Natural killer cell (primary cell): ENCODE measurements at places on chromosomes 11 and 22. TPM values are rescaled to one million over a fixed set of nuclear protein-coding genes. Genes with fewer than 3 reads are reported as not detected.

GPHA2 gene
- total RNA-seq: not detected

DNA sequence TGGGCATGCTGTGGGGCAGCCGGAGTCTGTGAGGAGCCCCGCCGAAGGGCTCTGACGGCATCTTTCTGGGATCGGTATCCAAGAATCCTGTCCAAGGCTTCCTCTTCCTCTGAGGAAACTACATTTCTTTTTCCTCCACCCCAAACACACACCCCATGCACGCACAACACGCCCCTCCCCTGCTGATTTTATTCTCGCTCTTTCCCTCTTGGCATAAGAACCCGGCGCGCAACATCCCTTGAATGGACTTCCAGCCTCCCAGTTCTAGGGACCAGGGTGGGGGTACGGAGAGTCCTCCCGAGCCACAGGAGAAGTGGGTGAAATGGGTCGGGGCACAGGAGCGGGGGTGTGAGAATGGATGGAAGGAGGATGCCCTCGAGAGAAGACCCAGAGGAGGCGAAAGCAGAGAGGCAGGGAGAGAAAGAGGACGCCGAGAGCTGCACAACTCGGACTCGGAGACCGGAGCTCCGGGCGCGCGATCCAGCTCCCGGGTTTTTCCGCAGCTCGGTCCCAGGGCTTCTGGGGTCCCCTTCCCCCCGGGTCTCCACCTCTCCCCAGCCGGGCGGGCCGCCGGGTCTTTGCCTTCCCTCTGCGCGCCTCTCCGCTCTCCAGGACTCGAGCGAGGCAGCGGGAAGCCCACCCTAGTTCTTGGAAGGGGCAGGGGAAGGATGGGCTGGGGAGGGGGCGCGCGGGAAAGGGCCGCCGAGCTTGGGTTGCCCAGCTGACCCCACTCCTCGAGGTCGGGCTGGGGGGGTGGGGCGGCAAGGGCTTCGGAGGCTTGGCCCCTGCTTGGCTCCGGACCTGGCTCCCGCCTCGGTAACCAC lies 1.5 kb upstream of the LARGE1 start:
- peaks cover 18% of the 10 kb centered on the region for H3K27me3 ChIP-seq
- H3K4me3 ChIP-seq: peak overlapping the region; percentile 62
- H3K36me3 ChIP-seq: no peaks in the 10 kb centered on the region

- H3K4me3 ChIP-seq: no peak overlapping the region
- no peak overlapping the region for H3K27ac ChIP-seq
- peaks cover 5% of the 10 kb centered on the region for H3K4me1 ChIP-seq
- H3K27me3 ChIP-seq: no peaks in the 10 kb centered on the region
Measured at GRCh38 chr11:46664612-46665011, 35.8 kb downstream of the ARHGAP1 start.

DNA sequence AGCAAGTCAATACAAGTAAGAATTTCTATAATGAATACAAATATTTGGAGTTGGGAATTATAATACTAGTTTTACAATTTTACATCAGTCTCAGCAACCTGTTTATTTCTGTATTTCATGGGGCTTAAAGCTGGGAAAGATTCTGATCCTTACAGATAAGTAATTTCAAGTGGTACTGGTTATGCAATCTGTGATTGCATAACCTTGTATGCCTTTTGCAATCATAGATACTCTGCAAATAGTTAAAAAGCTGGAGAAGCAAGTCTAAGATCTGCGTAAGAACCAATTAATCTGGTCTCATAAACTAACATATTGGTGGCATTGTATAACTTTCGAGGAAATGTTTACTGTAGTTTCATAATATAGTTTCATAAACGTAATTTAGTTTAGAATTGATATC lies 198.3 kb upstream of the PGR start:
- no peak overlapping the region for H3K4me3 ChIP-seq
- H3K27ac ChIP-seq: no peak overlapping the region
- H3K36me3 ChIP-seq: no peaks in the 10 kb centered on the region
- H3K4me1 ChIP-seq: no peaks in the 10 kb centered on the region
- no peaks in the 10 kb centered on the region for H3K27me3 ChIP-seq

CALCA gene
- total RNA-seq: not detected

VWCE gene
- total RNA-seq: 0.82 TPM

DNA sequence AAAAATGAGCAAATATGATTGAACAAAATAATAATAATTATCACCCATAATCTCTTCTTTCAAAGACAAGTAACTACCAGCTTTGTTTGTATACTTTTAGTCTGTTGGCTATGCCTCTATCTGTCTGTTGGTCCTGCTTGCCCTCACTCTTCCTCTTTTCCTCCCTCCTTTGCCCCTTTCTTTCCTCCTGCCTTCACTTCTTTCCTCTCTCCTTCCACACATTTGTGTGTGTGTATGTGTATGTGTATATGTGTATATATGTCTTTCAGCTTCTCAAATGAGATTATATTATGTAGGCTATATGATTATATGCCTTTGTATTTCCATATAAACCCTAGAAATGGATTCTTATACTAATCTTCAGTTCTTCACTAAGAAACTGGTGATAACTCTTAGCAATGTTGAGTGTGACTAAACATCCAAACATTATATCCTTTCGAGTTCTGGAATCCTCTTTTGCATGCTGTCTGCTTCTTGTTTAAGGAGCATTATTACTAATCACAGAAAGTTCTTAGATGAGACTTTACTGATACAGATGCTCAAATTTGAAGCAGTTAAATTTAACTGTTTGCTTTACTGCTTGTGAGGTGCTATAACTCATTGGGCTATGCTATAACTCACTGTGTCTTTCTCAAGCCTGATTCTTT lies 219.1 kb downstream of the TMEM135 start:
- peaks cover 6% of the 10 kb centered on the region for H3K4me1 ChIP-seq
- no peaks in the 10 kb centered on the region for H3K27me3 ChIP-seq
- DNase-seq: no peak
- no peak overlapping the region for H3K4me3 ChIP-seq

- no peak for DNase-seq
- H3K4me3 ChIP-seq: no peak overlapping the region
- no peaks in the 10 kb centered on the region for H3K27me3 ChIP-seq
- H3K4me1 ChIP-seq: no peaks in the 10 kb centered on the region
- no peak overlapping the region for H3K27ac ChIP-seq
Measured at GRCh38 chr22:47695176-47695575, 932.7 kb downstream of the TBC1D22A start.

DNA sequence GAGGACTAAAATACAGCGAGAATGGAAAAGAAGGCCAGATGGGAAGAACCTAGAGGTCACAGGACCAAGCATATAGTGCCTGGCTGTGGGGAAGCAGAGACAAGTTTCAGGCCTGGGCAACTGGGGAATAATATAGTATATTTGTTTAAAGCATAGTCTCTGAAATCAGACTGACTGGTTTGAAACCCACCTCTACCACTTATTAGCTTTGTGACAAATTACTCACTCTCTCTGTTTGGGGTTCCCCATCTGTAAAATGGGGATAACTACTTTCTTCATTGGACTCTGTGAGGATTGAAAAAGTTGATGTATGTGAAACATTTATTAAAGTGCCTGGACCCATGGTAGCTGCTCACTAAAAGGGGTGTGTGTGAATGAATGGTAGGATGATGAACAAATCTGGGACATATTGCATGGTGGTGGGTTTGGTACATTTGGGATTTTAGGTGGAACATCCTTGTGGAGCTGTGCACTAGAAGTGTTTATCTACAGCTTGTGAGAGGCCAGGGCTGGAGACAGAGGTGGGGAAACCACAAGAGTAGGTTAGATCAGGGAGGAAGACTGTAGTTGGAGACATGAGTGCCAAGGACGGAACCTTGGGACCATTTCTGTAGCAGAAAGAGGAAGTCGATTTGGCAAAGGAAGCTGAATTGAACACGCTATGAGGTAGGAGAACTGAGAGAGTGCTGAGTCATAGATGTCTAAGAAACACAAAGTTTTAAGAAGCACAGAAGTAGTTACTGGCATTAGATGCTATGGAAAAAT lies 52.6 kb downstream of the SWAP70 start:
- H3K36me3 ChIP-seq: no peaks in the 10 kb centered on the region
- no peak overlapping the region for H3K4me3 ChIP-seq
- peak; percentile 11 for DNase-seq

DNA sequence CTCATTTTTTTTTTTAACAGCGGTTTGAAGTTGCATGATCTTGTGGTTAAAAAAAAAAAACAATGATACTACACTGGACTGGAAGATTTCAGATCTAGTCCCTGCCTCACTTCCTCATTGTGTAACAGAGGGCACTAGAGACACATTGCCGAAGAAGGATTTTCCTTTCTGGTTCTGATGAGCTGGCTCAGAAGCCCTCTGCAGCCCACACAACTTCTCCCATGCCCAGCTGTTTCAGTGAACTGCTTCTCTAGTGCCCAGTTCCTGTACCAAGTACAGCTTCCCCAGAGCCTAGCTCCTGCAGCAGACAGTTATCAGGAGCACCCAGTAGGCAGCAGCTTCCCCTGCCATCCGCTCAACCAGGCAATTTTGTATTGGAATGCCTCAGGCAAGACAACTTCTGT lies 29.5 kb upstream of the ANO5 start:
- no peaks in the 10 kb centered on the region for H3K27me3 ChIP-seq
- H3K27ac ChIP-seq: no peak overlapping the region
- H3K4me1 ChIP-seq: peaks cover 2% of the 10 kb centered on the region
- no peaks in the 10 kb centered on the region for H3K36me3 ChIP-seq

GRCh38 chr22:45082795-45083194 lies 73.0 kb upstream of the PHF21B start:
- no peaks in the 10 kb centered on the region for H3K4me1 ChIP-seq
- no peak overlapping the region for H3K27ac ChIP-seq
- no peaks in the 10 kb centered on the region for H3K36me3 ChIP-seq
- H3K27me3 ChIP-seq: peaks cover 2% of the 10 kb centered on the region
- DNase-seq: no peak

DNA sequence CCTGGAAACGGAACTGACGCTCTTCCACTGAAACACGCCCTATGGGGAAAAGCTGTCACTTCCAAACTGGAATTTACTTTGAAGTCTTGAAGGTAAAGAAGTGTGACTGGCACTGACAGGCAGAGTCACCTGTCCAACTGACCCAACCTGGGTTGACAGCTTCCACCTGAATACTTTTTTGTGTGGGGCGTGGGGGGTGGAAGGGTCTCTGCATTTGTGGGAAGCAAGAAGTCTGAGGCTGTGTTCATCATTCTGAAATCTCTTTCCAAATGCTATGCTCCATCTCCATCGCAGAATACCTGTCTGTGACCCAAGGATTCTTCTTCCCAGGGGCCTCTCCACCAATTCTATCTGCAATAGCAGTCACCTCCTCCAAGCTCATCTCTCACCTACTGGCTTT lies 7.8 kb downstream of the IFT27 start:
- no peak overlapping the region for H3K4me3 ChIP-seq
- peaks cover 2% of the 10 kb centered on the region for H3K36me3 ChIP-seq
- H3K27ac ChIP-seq: no peak overlapping the region
- H3K4me1 ChIP-seq: no peaks in the 10 kb centered on the region
- no peaks in the 10 kb centered on the region for H3K27me3 ChIP-seq

MRGPRF gene
- not detected for total RNA-seq

TREH gene
- not detected for total RNA-seq
